Caudate nucleus (tissue), 63 donors: ENCODE measurements at places on chromosomes 7 and 10.

DNA sequence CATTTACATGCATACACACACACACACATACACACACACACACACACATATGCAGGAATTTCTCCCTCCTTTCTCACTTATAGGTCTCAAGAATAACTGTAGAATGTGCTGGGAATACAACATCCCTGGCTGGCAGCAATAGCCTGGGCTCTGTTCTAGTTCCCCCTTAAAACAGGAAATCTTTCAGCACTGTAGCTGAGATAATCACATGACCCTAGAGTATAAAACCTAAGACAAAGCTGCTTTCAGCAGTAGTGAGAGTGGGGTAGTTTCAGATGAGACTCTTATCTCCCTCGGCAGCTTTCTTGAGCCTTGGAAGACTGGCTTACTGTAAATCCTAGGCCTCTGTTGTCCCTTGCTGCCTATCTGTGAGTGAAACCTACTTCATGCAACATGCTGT is 137.4 kb upstream of the AKR1E2 start:
- no peak for DNase-seq

DNA sequence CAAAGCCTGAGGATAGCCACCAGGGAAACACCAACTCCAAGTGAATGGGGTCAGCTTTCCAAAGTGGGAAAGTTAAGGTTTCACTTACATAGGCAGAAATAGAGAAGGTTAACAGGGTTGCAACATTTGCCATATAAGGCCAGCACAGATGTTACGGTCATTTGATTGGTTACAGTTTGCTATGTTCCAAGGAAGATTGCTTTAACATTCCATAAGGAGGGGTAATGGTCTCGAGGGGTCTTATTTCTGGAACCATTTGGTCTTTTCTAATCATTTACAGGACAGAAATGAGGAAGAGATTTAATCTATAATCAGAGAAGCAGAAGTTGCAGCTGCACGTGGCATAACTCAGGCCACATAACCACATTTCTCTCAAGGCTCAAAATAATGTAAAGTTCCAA is 679.4 kb upstream of the C7orf33 start:
- DNase-seq: no peak

DNA sequence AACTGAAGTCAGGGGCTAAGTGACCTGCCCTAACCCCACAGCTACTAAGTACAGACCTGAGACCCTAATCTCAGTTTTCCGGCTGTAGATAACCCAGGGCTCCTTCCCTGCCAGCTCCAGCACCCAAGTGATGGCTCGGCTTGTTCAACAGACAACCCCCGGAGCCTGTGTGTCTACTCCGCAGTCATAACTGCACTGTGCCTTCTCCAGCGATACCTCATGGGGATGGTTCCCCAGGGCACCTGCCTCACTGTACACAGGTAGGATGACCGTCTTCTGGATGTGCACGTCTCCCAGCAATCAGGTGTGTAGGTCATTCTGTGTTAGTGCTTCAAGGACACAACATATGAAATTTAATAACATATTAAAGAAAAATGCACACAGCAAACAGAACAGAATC is 37.1 kb downstream of the CPXM2 start:
- no peak for DNase-seq

DNA sequence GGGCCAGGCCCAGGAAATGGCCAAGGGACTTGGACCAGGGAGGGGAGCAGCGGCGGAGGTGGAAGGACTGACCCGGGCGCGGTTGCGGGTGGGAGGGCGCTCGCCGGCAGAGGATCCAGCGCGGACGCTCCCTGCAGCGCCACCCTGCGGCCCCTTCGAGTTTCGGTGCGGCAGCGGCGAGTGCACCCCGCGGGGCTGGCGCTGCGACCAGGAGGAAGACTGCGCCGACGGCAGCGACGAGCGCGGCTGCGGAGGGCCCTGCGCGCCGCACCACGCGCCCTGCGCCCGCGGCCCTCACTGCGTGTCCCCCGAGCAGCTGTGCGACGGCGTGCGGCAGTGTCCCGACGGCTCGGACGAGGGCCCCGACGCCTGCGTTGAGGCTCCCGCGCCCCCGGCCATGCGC is 16.8 kb upstream of the ZNF467 start:
- no peak for DNase-seq

DNA sequence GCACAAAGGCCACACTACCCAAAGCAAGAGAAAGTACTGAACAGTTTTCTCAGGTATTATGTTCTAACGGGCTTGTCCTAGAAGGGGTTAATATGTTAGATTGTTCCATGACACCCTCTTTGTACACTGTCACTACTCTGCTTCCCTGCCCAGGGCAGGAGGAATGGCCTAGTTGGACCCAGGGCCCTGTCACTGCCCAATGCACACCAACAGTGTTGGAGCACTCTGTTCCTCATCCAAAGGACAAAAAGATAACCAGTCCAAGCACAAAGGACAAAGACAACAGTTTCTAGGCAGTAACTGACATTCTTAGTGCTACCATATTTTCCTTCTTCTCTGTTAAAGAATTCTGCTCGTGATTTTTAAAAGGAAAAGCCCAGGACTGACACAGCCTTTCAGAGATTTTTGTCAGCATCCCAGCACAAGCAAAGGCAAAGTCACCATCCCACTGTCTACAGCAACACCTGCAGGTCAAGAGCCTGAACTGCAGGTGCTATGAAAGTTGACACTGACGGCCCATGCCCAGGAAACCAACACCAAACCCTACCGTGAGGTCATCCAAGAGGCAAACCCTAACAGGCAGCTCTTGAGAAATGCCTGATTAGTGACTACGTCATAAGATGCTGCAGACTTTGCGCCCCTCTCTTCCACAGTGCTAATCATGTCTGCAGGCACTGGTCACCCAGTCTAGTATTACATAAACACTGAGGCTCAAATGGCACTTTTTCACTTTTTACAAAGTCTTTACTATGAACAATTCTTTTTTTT is 13.2 kb downstream of the NUDCD3 start:
- no peak for DNase-seq

- no peak for DNase-seq
These were observed 19.4 kb downstream of the ASL start for GRCh38 chr7:66095010-66095409.

DNA sequence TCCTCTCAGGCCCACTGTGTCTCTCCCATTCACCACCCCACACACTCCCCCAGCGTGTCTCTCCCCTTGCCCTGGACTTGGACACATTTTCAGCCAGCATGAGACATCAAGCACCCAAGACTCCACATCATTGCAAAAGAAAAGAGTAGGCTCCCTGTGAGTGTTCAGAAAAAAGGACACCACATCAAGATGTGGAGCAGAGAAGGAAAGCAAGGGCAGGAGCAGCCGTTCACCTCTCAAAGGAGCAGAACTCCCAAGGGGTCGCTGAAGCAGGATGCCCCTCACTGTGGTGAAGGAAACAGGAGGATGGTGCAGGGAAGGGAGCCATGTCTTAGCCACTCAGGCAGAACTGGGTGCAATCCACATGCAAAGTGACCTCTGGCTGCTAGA is 89.9 kb upstream of the MACROH2A2 start:
- no peak for DNase-seq

- peak; percentile 15 for DNase-seq
These were observed 4.4 kb downstream of the ZNF655 start for GRCh38 chr7:99562832-99563231.

GRCh38 chr7:157495177-157495553 is 158.4 kb downstream of the DNAJB6 start:
- DNase-seq: no peak

DNA sequence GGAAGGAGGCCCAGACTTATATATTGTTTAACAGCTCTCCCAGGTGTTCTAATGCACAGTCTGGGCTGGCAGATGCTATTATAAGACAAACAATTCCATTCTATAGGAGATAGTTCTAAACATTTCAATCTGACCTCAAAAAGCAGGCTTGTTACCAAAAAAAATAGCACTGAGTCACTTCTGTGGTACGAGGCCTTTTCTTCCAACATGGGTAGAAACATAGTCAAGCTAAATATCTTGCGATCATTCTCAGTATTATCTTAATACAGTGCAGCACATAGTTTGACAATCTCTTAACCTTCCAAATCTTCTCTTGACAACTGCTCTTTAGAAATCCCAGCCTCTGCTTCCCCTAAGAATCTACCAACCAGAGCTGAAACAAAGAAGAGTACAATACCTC is 46.6 kb upstream of the MKX start:
- DNase-seq: no peak
